AG10803 (cell line): ENCODE measurements at places on chromosomes 12 and 14.

- DNase-seq: no peak
Observed at GRCh38 chr12:15899282-15899870, 11.8 kb upstream of the DERA start.

DNA sequence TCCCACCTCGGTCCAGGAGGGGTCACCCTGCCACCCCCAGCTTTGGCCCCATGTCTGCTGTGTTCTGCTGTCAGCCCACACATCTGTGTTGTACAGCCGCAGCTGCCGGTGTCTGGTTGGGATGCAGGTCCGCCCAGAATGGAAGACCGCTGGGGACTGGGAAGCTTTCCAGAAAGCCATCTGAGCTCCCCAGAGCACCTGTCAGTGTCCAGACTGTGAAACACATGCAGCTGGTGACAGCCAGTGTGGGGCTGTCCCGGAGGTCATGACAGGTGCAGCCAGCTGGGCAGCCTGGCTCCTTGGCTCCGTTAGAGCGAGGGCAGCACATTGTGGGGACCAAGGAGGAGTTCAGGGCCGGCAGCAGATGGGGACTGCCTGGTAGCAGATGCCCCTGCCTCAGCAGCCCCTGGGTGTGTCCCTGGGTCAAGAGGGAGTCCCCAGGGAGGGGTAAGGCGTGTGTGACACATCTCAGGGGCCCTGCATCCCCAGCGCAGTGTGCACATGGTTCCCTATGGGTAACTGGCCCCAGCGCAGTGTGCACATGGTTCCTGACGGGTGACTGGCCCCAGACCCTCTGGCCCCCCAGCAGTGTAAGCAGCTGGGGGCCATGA lies 16.4 kb downstream of the CEP170B start:
- DNase-seq: no peak

DNA sequence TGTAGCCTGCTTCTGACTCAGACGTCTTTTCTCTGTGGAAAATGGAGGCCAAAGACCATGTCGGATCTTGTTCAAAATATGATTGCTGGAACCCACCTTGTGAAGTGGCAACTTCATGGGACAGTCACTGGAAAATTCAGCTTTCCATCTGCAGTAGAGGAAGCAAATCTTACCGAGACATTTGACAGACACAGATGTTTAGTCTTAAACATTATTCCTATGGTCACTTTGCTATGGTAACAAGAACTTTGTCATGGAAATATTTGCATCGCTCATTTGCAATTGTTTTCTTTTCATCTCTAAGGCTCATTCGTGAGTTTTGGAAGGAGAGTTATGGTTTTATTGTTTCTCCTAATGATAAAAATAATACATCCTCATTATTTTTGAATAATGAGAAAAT lies 98.3 kb upstream of the HIF1A start:
- no peak for DNase-seq

DNA sequence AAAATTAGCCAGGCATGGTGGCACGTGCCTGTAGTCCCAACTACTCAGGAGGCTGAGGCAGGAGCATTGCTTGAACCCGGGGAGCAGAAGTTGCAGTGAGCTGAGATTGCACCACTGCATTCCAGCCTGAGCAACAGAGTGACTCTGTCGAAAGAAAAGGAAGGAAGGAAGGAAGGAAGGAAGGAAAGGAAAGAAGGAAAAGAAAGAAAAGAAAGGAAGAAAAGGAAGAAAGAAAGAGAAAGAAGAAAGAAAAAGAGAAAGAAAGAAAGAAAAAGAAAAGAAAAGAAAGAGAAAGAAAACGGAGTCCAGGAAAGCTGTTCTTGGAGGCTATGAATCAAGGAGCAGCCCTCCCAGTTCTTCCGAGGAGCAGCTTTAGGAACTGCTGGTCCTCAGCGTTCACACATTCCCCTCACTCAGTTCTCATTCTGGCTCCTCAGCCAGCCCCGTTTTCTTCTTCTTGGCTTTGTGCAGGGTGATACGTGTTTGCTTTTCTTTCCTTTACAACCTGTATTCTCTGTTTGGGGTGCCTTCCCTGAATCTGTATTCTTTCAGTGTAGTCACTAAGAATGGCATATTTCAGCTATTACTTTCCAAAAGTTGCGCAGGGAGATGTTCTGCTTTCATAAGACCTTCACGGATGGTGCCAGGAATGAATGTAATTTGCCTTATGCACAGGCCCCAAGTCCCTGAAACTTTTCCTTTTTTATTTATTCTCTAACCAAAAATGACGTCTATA lies 12.2 kb downstream of the FBXL14 start:
- DNase-seq: peak; percentile 87

- peak; percentile 81 for DNase-seq
Observed at GRCh38 chr14:101072945-101073597, 169.5 kb upstream of the RTL1 start.

GRCh38 chr12:38682521-38682920 lies 222.9 kb downstream of the CPNE8 start:
- DNase-seq: no peak

DNA sequence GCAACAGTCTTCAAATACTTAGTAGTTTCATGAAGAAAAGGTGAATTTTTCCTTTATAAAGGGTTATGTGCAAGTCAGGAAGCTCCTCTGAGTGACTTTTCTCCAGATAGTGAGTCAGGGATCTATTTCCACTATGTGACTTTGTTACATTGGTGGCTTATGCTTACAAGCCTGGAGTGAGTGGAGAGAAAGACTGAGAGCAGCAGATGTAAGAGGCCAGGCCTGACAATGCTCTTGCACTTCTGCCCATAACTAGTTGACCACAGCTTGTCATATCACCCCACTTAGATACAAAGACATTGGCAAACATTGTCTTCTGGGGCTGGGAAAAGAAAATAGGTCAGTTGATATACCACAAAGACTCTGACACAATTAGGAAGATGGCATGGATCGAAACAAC lies 236.5 kb downstream of the PDZRN4 start:
- no peak for DNase-seq

DNA sequence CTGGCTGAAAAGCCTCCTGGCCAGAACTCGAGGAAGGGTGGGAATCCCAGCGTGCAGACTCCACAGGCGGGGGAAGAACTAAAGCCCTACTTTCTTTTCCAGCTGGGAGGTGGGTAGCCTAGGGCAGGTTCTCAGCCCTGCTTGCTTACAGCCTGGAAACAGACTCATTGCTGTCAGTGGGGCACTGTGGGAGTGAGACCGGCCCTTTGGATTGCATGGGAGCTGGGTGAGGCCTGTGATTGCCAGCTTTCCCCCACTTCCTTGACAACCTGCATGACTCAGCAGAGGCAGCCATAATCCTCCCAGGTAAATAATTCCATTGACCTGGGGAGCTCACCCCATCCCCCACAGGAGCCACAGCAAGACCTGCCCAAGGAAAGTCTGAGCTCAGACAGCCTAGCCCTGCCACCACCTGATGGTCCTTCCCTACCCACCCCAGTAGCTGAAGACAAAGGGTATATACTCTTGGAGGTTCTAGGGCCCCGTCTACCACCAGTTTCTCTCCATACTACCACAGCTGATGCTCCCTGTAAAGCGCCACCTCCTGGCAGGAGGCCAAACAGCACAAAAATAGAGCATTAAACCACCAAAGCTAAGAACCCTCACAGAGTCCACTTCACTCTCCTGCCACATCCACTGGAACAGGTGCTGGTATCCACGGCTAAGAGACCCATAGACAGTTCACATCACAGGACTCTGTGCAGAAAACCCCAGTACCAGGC lies 294.1 kb downstream of the SEC23A start:
- DNase-seq: no peak

DNA sequence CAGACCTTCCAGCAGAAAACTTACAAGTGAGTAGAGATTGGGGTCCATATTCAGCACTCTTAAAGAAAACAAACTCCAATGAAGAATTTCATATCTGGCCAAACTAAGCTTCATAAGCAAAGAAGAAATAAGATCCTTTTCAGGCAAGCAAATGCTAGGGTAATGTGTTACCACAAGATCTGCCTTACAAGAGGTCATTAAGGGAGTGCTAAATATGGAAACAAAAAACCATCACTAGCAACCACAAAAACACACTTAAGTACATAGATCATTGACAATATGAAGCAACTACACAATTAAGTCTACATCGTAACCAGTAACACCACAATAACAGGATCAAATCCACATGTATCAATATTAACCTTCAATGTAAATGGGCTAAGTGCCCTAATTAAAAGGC lies 47.1 kb upstream of the CLEC14A start:
- no peak for DNase-seq

DNA sequence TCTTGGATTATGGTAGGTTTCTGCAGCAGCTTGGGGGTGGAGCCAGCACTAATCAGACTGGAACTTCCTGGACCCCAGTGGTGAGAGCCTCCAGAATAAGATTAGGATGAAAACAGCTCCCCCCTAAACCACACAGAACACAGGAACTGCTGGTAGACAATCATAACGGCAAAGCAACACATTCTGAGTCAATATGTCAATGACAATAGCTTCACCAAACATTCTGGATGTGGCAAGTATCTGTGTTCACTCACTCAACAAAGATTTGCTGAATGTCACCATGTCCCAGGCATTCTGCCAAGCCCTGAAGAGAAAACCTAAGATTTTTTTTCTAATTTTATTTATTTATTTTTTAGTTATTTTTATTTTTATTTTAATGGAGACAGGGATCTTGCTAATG lies 65.2 kb downstream of the LRRC74A start:
- peak; percentile 16 for DNase-seq

DNA sequence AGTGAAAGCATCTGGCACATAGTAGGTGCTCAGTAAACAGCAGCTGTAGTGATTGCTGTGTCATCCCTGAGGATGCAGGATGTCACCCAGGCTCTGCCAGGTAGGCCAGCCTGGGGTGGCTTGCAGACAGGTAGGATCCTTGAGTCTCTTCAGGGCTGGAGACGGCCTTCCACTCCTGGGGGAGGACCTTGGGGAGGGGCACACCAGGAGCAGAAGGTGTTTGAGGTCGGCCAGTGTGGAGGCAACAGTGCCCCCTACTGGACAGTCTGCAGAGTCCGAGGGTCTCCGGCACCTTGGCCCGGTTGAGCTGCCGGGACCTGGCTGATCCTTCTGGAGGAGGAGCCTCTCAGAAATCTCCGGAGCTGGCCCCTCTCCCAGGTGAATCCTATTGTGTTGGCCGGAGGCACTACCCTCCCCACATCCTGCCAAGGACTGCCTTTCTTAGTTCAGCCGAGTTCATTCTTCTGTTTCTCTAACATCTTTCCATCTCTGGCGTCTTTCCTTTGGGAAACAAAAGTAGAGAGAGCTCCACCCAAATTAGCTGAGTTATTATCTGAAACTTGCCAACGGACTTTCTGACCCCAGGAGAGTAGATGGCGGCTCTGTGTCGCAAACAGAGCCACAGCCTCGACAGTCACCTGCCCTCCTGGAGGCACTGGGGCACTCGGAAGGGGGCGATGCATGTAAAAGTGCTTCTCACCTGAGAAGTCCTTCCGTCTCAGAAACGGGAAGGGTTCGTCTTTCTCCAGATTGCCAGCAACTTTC lies 41.8 kb upstream of the CLMN start:
- no peak for DNase-seq

DNA sequence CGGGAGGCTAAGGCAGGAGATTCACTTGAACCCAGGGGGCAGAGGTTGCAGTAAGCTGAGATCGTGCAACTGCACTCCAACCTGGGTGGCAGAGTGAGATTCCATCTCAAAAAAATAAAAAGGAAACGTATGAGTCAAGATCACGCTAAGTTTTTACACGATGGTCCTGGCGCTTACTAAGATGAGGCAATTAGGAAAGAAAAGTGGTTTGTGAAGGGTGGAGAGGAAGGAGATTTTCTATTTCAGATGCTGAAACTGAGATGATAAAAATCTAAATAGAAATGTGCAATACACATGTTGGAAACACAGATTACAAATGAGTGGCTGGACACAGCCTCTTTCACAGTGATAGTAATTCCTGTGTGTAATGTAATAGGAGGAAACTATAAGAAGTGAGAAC lies 63.2 kb downstream of the KDM5A start:
- DNase-seq: peak; percentile 44

GRCh38 chr12:4486980-4487379 lies 41.4 kb upstream of the FGF6 start:
- DNase-seq: no peak

DNA sequence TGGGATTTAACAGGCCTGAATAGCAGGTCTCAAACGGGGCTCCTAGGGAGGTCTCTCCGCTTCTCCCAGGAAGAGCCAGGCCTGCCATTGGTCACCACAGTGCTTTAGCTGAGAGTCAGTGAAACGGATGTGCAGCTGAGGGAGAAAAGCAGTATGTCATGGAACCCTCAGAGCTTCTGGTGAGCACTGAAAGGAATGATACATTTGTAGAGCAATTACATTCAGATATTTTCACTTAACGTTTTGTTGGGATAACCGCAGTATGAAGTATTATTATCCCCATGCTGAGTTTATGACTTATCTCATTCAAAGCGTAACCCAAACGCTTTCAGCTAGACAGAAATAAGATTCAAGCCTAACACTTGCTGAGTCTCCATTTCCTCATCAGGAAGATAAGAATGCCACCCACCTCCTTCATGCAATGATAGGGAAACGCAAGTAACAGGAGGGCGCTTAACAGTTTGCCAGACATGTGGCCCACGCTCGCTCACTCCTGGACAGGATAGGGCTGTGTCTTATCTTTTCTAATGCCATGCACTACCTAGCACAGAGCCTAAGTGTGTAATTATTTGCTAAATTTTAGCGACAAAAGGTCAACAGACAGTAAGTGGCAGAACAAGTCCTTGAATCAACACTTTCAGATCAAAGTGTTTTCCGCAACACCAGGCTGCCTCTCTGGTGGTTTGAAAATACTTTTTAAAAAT lies 28.2 kb downstream of the DAD1 start:
- no peak for DNase-seq

- DNase-seq: no peak
Observed at GRCh38 chr14:95442016-95442632, 74.3 kb downstream of the SYNE3 start.

DNA sequence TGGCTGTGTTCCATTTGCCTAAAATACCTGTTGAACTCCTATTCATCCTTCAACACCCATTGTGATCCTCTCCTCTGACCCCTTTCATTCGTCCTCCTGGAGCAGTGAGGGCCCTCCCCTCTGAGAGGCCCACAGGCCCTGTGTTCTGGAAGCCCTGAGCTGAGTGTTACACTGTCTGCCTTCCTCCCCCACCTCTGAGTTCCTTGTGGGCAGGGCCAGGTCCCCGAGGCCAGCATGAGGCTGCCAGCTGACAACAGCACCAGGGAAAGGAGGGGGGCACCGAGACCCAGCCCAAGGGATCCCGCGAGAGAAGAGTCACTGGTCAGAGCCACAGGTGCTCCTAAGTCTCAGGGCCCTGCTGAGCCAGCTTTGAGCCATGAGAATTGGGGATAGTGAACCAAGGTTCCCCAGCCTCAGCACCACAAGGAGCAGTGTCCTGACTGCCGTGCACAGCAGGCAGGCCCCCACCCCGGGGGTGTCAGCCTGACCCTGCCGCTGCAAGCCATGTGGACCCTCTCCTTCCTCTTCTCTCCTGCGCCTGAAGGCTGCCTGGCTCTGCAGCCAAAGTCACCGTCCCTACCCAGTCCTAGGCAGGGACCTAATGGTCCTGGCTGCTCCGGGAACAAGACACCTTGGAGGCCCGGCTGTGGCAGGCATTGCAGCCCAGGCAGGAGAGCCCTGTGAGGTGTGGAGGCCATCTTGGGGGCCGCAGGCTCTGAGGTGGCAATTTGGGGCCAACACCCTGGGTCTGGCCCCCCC lies 52.5 kb downstream of the BEGAIN start:
- no peak for DNase-seq
